ENCODE measurements at places on chromosomes 3 and 15.

- H3K4me3 ChIP-seq = peak overlapping the region; percentile 62
- H3K27ac ChIP-seq = peak overlapping the region; percentile 94
- no peak for DNase-seq
- no peaks in the 10 kb centered on the region for H3K4me1 ChIP-seq
- H3K36me3 ChIP-seq = no peaks in the 10 kb centered on the region
- no peaks in the 10 kb centered on the region for H3K27me3 ChIP-seq
Measured at GRCh38 chr3:62873761-62874710, 1.2 kb downstream of the CADPS start.

DNA sequence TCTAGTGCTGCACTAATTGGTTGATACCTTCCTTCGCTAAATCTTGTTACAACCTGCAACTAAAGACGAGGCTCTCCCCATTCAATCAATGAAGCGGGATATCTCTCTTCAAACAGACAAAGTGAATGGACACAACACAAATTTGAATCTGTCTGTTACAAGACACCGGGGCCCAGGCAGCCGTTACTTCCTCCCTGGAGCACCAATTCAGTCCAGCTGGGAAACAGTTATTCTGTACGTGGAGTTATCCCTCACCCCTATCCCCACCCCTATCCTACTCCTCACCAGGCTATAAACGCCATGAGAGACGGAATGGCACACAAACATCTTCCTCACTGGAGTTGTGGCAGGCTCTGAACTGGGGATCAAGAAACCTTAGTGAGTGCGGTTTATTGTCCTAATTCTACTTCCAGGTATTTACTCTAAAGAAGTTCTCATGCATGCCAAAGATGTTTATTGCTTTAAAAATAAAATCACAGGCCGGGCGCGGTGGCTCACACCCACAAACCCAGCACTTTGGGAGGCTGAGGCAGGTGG lies 181.8 kb downstream of the FOXP1 start:
- no peak overlapping the region for H3K27ac ChIP-seq
- DNase-seq = no peak
- H3K4me3 ChIP-seq = no peak overlapping the region
- peaks cover 7% of the 10 kb centered on the region for H3K4me1 ChIP-seq
- H3K36me3 ChIP-seq = no peaks in the 10 kb centered on the region

GRCh38 chr3:177860184-177860583 lies 662.9 kb upstream of the TBL1XR1 start:
- H3K27me3 ChIP-seq = no peaks in the 10 kb centered on the region
- H3K27ac ChIP-seq = no peak overlapping the region
- no peak overlapping the region for H3K4me3 ChIP-seq
- no peaks in the 10 kb centered on the region for H3K4me1 ChIP-seq

DNA sequence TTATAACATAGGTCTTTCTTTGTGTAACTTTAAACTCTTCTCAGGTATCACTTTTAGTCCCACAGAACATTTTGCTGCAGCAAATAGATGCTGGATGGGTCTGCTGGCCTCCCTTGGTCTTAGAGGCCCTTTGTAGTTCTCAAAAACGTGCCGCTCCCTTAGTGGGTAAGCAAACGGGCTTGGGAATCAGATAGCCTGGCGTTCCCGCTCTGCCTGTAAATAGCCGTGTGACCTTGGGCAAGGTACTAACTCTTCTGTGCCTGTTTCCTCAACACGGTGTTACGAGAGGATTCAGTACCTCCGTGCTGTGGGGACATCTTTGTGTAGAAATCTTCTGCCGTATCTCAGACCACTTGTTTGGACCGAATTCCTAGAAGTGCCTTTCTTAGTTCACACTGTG lies 64.4 kb downstream of the DNAJB8 start:
- H3K4me3 ChIP-seq = no peak overlapping the region
- H3K27me3 ChIP-seq = no peaks in the 10 kb centered on the region
- H3K27ac ChIP-seq = no peak overlapping the region

GRCh38 chr3:54988838-54989630 lies 61.2 kb upstream of the LRTM1 start:
- peaks cover 15% of the 10 kb centered on the region for H3K4me1 ChIP-seq
- peak; percentile 65 for DNase-seq
- H3K36me3 ChIP-seq = no peaks in the 10 kb centered on the region
- H3K27me3 ChIP-seq = no peaks in the 10 kb centered on the region

- peak overlapping the region; percentile 17 for H3K27ac ChIP-seq
- DNase-seq = no peak
- no peak overlapping the region for H3K4me3 ChIP-seq
- H3K27me3 ChIP-seq = no peaks in the 10 kb centered on the region
- no peaks in the 10 kb centered on the region for H3K36me3 ChIP-seq
Measured at GRCh38 chr15:90059208-90059985, 42.9 kb downstream of the IDH2 start.

DNA sequence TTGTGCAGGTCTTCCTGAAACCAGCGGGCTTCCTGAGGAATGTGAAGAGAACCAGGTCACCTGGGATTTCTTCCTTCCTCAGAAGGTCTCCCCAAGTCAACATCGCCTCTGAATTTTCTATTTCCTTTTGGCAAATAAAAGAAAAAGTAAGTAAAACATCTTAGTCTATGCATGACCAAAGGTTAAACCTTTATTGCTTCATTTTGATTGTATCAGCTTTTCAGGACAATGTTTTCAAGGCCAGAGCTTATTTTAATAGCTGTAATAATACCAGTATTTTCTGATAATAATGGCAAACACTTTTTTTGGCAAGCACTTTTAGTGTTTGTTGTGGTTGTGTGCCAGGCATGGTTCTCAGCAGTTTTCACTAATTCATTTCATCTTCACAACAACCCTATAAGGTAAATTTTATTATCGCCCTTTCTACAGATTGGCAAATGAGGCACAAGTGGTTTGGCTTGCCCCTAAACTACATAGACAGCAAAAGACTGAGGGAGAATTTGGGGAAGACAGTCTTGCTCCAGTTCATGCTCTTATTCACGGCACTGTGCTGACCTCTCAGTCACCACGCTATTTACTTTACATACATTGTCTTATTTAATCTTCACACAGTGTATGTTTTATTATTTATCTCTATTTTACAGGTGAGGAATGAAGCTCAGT lies 110.4 kb downstream of the RPL22L1 start:
- H3K36me3 ChIP-seq = no peaks in the 10 kb centered on the region
- H3K27me3 ChIP-seq = no peaks in the 10 kb centered on the region
- no peak overlapping the region for H3K27ac ChIP-seq
- H3K4me3 ChIP-seq = no peak overlapping the region
- no peak for DNase-seq
- no peaks in the 10 kb centered on the region for H3K4me1 ChIP-seq

DNA sequence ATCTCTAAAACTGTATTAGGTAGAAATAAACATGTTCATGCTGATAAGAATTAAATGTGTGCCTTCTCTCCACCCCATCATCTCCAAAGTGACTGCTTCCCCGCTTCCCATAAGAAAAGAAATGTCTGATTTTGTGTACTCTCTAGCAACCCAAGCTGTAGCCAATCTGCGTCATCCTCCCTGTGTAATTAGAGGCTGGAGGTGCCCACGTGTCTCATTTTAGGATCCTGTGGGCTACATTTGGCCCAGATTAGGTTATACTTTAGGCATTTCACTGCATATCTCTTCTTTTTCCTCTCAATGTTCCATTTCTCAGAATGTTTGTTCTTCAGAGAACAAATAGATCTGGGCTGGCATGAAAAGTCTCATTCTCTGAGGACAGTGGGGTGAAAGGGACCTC lies 19.3 kb upstream of the ZNF148 start:
- H3K4me1 ChIP-seq = no peaks in the 10 kb centered on the region
- DNase-seq = no peak
- H3K36me3 ChIP-seq = no peaks in the 10 kb centered on the region
- no peak overlapping the region for H3K4me3 ChIP-seq
- no peak overlapping the region for H3K27ac ChIP-seq
- no peaks in the 10 kb centered on the region for H3K27me3 ChIP-seq

DNA sequence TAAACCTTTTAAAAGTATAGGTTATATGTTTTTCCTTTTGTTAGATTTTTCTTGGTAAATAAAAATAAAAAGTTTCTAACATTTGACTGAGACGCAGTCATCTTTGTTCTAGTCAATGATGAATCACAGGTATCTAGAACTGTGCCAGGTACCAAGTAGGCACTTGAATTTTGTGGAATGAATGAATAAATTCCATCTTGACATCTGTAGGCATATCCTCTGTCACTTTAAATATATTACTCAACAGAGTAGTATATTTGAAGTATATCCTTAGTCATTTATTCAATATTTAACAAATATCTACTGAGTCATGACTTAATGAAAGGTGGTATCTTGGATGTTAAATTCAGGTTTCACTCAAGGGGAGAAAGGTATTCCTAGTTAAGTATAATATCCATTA lies 828.4 kb downstream of the TUSC7 start:
- H3K27me3 ChIP-seq = no peaks in the 10 kb centered on the region
- H3K27ac ChIP-seq = no peak overlapping the region
- no peak for DNase-seq
- H3K4me3 ChIP-seq = no peak overlapping the region

All from right atrium auricular region (tissue), 2 donors.